Upper lobe of left lung (tissue), 6 donors: ENCODE measurements at places on chromosomes 7 and 10. TPM values are rescaled to one million over a fixed set of nuclear protein-coding genes. Genes with fewer than 3 reads are reported as not detected.
A peak's percentile ranks its signal among the peaks of the same experiment; 100 is the strongest.

The MMD2 gene
- not detected for total RNA-seq

The SLC39A12 gene
- not detected for total RNA-seq

- H3K27me3 ChIP-seq, result no peaks in the 10 kb centered on the region
- no peaks in the 10 kb centered on the region for H3K4me1 ChIP-seq
- H3K4me3 ChIP-seq, result no peak overlapping the region
These were observed 661.8 kb upstream of the FZD8 start for GRCh38 chr10:36303896-36304295.

DNA sequence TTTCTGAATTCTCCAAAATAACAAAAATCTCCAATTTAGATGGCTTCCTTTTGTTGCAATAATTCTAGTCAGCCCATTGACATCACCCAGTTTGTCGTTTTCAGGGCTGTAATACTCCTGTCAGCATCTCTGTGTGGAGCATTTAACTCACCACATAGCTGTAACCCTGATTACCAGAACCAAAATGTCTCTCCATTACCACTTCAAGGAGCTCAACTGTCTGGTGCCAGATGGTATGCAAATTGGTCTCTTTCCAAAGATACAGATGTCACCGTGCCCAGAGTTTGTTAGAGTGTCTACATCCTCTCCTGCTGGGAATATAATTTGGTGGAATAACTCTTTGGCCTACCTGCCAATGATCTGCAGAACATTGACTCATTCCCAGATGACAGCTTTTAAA lies 350.3 kb upstream of the POT1 start:
- no peak overlapping the region for H3K27ac ChIP-seq
- no peaks in the 10 kb centered on the region for H3K4me1 ChIP-seq
- no peaks in the 10 kb centered on the region for H3K27me3 ChIP-seq
- no peak overlapping the region for H3K4me3 ChIP-seq
- no peak for DNase-seq

- peaks cover 91% of the 10 kb centered on the region for H3K27me3 ChIP-seq
- no peak for DNase-seq
- peaks cover 46% of the 10 kb centered on the region for H3K4me1 ChIP-seq
- H3K36me3 ChIP-seq, result no peaks in the 10 kb centered on the region
These were observed 7.7 kb downstream of the LBX1 start for GRCh38 chr10:101221549-101221948.

- H3K27me3 ChIP-seq, result no peaks in the 10 kb centered on the region
- no peak for DNase-seq
- H3K36me3 ChIP-seq, result no peaks in the 10 kb centered on the region
- no peaks in the 10 kb centered on the region for H3K4me1 ChIP-seq
- H3K4me3 ChIP-seq, result no peak overlapping the region
These were observed 106.6 kb upstream of the KCNMA1 start for GRCh38 chr10:77744245-77744644.

DNA sequence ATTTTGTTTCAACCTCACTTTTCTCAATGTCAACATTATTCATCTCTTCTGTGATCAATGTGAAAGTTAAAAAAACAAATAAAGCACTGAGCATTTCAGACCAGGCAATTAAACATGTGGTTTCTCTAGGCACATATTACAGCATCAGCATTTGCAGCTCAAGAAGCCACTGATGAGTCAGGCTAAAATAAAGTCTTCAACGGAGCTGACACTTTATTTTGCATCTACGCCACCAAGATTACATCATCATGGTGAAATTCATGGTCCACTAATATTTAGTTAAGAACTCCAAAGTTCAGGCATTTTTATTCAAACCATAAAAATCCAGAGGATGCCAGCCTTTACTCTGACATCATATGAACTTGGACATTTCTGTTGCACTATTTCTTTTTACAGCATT lies 33.0 kb downstream of the MAGI2 start:
- no peak overlapping the region for H3K4me3 ChIP-seq
- no peak overlapping the region for H3K27ac ChIP-seq
- H3K4me1 ChIP-seq, result no peaks in the 10 kb centered on the region
- no peak for DNase-seq
- H3K36me3 ChIP-seq, result no peaks in the 10 kb centered on the region
- H3K27me3 ChIP-seq, result no peaks in the 10 kb centered on the region

GRCh38 chr10:117710181-117710798 lies 167.7 kb downstream of the EMX2 start:
- no peaks in the 10 kb centered on the region for H3K4me1 ChIP-seq
- no peaks in the 10 kb centered on the region for H3K36me3 ChIP-seq
- H3K27me3 ChIP-seq, result no peaks in the 10 kb centered on the region
- no peak for DNase-seq
- no peak overlapping the region for H3K4me3 ChIP-seq

DNA sequence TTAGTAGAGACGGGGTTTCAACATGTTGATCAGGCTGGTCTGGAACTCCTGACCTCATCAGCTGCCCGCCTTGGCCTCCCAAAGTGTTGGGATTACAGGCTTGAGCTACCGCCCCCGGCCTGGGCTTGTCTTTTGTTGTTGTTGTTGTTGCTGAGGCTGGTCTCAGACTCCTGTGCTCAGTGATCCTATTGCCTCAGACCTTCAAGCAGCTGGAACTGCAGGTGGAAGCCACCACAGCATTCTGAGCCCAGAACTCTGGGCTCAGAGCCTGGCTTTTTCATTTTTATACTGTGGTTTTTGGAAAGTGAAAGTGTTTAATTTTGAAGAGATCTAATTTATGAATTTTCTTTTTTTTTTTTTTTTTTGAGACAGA lies 16.2 kb upstream of the DNAJB6 start:
- H3K4me1 ChIP-seq, result no peaks in the 10 kb centered on the region
- no peak overlapping the region for H3K27ac ChIP-seq
- H3K27me3 ChIP-seq, result no peaks in the 10 kb centered on the region

DNA sequence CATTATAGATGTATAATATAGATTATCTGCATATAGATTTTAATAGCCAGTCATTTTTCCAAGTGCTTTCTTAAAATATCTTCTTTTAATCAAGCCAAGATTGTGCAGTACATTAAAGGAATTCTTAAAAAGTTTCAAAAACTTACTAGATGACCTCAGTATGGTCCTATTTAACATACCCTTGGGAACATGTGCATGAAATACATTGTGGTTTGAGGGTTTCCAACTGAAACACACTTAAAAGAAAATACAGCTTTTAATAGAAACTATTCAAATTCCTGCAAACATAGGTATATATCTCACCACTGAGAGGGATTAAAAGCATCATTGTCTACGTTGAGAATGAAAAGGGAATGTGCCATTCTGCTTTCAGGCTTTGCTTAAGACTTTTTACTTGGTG lies 364.9 kb downstream of the SUGCT start:
- H3K27ac ChIP-seq, result no peak overlapping the region
- no peaks in the 10 kb centered on the region for H3K4me1 ChIP-seq
- H3K27me3 ChIP-seq, result no peaks in the 10 kb centered on the region
- DNase-seq, result no peak
- H3K4me3 ChIP-seq, result no peak overlapping the region
- no peaks in the 10 kb centered on the region for H3K36me3 ChIP-seq

GRCh38 chr10:102455893-102456471 lies 4.6 kb upstream of the C10orf95 start:
- H3K4me3 ChIP-seq, result no peak overlapping the region
- DNase-seq, result no peak
- peaks cover 44% of the 10 kb centered on the region for H3K4me1 ChIP-seq
- no peaks in the 10 kb centered on the region for H3K36me3 ChIP-seq
- peak overlapping the region; percentile 87 for H3K27ac ChIP-seq

The PLXNA4 gene
- total RNA-seq, result 1.8 TPM

- H3K36me3 ChIP-seq, result no peaks in the 10 kb centered on the region
- no peak overlapping the region for H3K4me3 ChIP-seq
- H3K27ac ChIP-seq, result no peak overlapping the region
- H3K4me1 ChIP-seq, result no peaks in the 10 kb centered on the region
These were observed 465.5 kb upstream of the KLF6 start for GRCh38 chr10:4250587-4250887.

The TUBB8 gene
- total RNA-seq, result not detected

GRCh38 chr7:155896531-155897263 lies 84.4 kb upstream of the SHH start:
- H3K27me3 ChIP-seq, result no peaks in the 10 kb centered on the region
- H3K36me3 ChIP-seq, result no peaks in the 10 kb centered on the region
- DNase-seq, result no peak
- no peak overlapping the region for H3K27ac ChIP-seq

DNA sequence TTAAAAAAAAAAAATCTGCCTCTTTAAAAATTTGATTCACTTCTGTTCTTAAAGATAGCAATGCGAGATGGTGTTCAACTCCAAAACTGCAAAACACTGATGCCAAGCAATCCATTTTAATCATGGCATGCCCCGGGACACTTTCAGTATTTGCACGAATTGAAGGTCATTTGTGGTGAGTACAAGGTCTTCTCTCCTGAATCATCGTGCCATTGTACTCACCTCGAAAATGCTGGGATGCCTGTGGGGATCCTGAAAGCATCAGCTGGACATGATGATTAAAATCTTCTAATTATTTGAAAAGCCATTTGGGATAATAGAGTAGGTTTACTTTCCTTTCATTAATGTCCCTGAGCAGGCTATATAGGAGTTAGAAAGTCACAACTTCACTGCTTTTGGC lies 125.1 kb upstream of the NRP1 start:
- no peak overlapping the region for H3K27ac ChIP-seq
- no peaks in the 10 kb centered on the region for H3K36me3 ChIP-seq
- H3K27me3 ChIP-seq, result no peaks in the 10 kb centered on the region
- H3K4me1 ChIP-seq, result no peaks in the 10 kb centered on the region
- no peak overlapping the region for H3K4me3 ChIP-seq

The NDUFB8 gene
- 139 TPM for total RNA-seq

DNA sequence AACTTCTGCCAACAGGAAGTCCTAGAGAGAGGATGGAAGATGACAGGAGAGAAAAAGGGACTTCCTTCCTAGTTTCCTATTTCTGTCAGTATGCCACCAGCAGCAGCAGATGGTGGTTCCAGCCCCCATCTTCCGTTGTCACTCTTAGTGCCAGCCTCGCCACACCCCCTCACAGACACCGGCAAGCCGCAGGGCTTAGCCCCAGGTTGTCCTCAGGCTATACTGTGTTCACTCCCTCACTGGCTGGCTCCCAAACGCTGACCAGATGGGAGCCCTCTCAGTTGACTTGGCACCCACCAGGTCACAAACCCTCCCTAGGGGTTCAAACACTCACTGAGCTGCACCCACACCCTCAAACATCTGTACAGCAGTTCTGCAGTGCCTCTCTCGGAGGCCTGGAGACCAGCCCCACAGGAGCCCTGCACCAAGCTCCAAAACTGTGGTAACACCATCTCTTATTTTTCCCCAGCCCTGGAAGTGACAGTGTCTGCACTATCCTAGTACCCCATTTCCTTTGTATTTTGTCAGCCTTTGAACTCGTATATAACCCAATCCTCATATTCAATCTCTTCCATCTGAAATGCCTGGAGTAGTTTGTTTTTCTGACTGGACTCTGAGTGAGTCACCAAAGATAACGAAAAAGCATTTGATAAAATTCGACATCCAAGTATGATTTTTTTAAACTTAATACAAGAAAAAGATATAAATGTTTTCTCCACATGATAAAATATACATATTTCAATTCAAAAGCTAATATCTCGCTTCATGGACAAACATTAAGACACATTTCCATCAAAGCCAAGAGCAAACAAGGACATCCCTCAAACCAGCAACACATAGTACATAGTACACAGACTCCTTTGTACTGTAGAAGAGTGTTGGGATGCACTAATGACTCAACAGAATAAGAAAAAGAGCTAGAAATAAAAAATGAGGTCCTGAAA lies 34.5 kb downstream of the SMURF1 start:
- peaks cover 53% of the 10 kb centered on the region for H3K4me1 ChIP-seq
- no peaks in the 10 kb centered on the region for H3K36me3 ChIP-seq
- no peak overlapping the region for H3K4me3 ChIP-seq
- peak; percentile 27 for DNase-seq
- H3K27me3 ChIP-seq, result no peaks in the 10 kb centered on the region
- peak overlapping the region; percentile 9 for H3K27ac ChIP-seq

The SPDYE2 gene
- not detected for total RNA-seq
